ENCODE measurements at places on chromosomes 1 and 21.

DNA sequence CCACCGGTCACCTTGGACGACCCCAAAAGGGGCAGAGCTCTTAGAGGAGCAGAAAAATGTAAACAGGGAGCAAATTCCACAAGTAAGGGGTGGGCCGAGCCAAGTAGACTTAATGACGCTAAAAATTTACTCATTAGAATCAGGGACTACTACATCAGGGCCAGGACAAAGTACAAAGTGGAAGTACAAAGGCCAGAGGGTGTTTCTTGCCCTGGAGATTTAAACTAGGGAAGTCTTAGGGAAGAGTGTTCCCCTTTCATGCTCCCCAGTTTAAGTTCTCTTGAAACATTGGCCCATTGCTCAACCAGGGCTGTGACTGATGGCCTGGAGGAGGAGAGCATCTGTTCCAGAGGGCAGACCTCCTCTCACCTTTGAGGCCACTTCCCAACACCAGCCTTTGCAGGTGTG is 48.6 kb downstream of the BACH1 start:
- DNase-seq = no peak

GRCh38 chr1:35931446-35932157 is 697 bp downstream of the AGO3 start:
- peak; percentile 29 for DNase-seq

GRCh38 chr1:104830534-104830933 is 1080.8 kb downstream of the AMY1C start:
- no peak for DNase-seq

DNA sequence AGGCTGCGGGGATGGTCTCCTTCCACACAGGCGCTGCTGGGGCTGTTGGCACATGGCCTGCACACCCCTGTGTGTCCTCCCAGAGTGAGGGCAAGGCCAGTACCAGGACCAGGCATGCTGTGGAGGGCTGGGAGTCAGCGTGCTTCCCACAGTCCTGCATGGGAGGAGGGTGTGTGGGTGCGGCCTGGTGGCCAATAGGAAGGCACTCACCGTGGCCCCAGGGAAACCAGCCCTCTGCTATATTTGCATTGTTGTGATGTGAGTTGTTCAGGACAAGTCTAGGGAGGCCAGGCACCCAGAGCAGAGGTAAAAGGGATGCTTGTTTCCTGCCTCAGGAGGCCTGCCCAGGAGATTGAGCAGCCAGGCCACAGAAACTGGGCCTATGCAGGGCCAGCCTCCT is 59.5 kb downstream of the S100B start:
- DNase-seq = no peak

GRCh38 chr1:77081834-77082233 is 137.4 kb downstream of the PIGK start:
- no peak for DNase-seq

- DNase-seq = no peak
Measured at GRCh38 chr21:17527240-17527639, 14.4 kb downstream of the CXADR start.

DNA sequence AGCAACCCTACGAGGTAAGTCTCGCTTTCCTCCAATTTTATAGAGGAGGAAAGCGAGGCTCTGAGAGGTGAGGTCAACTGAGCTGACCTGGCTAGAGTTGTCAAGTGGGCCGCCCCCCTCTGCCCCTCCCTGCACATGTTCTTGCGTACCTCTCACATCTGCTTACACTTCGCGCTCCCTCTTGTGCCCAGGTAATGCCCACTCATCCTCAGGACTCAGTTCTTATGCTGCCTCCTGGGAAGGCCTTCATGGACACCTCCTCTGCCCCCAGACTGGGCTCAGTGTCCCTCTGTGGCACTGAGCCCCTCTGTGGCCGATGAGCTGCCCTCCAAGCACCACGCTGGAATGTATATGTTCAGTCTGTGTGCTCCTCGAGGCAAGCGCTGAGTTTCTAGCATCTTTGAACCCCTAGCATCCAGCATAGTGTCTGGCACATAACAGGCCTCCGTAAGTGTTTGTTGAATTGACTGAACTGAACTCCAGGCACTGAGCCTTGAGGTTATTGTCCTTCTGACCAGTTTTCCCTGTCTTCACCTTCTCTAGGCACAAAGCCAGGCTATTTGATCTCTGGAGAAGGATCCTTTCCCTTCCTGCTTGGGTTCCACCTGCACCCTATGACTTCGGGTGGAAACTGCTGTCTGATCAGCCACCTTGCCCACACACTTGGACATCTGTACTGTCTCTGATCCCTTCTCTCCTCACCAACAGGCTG is 13.5 kb downstream of the MOV10 start:
- no peak for DNase-seq

DNA sequence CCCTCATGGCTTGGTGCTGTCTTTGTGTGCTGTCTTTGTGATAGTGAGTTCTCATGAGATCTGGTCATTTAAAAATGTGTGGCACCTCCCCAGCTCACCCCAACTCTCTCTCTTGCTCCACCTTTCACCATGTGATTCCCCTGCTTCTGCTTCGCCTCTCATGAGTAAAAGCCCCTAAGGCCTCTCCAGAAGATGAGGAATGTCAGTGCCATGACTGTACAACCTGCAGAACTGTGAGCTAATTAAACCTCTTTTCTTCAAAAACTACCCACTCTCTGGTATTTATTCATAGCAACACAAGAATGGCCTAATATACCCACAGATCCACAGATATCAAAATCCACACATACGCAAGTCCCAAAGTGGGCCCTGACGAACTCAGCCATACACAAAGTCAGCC is 88.9 kb upstream of the PPP2R5A start:
- DNase-seq = no peak

DNA sequence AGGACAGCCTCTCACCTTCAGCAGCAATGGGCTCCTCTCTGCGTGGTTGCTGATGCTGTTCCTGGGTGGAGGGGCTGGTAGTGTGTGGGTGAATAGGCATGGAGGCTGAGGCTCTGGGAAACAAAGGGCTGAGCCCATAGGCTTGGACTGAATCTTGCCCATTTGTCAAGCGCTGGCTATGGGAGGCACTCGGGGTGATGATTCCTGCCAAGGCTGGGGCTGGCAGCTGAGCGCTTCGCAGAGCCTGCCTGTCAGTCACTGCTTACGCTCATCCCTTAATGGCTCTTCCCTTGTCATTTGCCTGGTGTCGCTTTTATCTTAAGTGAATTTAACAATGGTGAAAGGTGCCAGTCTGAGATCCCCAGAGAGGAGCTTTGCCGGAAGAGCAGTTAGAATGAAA is 353.3 kb downstream of the PBX1 start:
- DNase-seq = no peak

- no peak for DNase-seq
Measured at GRCh38 chr1:189374816-189375215, 1102.8 kb downstream of the BRINP3 start.

GRCh38 chr1:171128463-171128862 is 37.8 kb downstream of the FMO3 start:
- no peak for DNase-seq

- no peak for DNase-seq
Measured at GRCh38 chr1:148315071-148315811, 163.2 kb upstream of the NBPF11 start.

GRCh38 chr1:70487910-70488665 is 77.0 kb downstream of the CTH start:
- DNase-seq = no peak

DNA sequence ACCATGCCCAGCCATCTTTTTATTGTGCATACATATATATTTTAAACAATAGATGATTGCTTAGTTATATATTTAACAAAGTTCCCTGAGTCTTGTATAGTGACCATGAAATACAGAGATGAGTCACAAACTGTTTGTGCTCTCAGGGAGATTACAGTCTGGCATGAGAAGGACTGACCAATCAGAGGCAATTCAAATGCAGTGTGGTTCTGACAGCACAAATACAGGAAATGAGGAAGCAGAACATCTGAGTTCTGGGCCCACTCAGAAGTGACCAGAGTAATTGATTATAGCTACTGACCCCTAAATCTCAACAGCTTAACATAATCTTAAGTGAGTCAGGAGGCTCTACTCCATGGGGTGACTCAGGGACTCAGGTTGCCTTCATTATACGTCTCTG is 534.5 kb downstream of the OMA1 start:
- no peak for DNase-seq

DNA sequence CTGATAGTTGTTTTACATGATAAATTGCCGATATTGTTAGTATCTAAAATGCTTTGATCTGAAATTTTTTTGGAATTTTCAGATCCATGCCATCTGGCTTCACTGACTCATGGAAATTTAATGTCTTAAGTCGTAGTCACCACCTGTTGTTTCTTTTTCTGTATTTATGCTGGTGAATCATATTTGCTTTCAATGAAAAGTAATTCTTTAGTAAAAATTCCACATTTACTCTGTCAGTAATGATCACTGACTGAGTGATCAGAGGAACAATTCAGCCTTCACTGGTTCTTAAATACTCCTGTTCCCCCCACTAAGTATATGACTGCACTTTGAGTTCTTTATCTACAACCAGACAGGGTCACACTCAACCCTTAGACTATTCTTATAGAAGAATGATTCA is 185.6 kb upstream of the NRIP1 start:
- no peak for DNase-seq

DNA sequence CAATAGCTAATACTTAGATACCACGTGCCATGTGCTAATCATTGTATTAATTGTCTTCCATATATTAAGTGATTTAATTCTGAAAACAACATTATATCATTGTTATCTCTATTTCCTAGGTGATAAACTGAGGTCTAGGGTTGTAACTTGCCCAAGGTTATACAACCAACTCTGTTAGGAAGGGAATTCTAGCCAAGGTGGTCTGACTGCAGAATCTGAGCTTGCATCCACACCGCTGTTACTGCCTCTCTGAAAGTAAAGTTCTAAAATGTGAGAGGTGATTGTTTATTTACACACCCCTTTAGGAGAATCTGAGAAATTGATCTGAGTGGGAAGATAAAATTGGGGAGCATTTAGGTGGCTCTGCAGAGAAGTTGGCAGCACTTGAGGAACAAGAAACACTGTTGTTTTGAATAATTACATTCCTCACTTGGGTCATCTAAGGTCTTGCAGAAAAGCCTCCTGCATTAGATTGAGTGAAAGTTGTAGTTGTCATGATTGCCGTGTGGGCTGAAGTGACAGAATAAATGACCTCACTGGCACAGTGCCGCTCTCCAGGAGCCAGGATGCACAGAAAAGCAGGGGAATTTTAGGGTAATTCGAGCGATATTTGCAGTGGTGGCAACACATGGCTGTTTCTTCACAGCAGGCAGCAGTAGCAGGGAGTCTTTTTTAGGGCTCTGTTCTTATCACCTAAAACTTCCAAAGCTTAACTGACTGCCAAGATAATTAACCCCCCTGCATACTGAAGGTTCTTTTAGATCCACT is 121.7 kb downstream of the ADGRL4 start:
- DNase-seq = no peak

DNA sequence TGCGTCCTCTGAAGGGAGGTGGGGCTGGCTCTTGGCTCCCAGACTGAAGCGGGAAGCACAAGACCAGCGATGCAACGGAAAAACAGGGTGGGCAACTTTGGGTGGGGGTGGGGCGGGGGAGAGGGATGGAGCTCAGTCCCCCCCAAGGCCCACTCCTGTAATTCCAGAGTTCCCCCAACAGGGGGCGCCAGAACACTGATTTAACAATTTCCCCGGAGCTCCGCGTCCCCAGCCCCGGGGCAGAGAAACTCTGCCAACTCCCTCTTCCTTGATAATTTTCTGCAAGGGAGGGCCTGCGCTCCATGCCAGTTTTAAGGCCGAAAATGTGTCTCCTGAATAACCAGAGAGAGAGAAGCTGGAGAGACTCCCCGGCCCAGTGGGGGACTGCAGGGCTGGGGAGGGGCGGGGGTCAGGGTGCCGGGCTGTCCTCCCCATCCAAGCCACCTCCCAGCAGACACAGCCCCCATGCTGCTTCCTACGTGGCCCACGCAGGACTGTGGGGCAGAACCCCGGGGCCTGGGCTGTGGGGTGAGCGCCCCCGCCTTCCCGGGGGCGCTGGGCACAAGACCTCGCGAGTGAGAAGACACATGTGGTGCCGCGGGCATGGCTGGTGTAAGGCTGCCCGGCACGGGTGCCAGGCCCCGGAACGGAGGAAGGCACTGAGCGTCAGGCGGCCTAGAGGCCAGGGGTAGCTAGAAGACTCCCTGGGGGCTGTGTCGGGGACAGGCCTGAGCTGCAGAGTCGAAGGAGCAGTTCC is 51.4 kb downstream of the KIF21B start:
- DNase-seq = peak; percentile 87

DNA sequence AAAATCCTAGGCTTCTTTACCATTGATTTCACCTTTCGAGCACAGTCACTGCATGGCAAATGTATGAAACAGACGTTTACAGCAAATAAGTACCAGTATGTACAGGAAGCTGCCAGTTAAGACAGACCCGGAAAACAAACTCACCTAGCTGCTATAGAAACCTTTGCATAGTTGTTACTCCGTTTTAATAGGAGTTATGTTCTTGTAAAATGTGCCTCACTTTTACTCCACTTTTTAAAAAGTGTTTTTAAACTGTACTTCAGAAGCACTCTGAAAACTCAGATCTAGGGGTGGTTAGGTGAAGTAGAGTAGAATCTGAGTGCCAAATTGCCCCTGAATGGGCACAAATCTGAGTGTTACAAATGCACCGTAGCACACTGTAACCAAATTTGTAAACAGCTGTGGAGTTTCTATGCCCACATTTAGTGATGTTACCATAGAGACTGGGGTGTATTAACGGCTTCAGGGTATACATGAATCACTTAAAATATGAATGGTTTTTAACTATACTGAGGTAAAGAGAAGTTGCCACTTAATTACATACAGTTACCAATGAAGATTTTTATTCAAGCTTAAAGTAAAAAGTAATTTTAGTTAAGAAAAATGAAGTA is 30.7 kb downstream of the CNIH4 start:
- no peak for DNase-seq

- no peak for DNase-seq
Measured at GRCh38 chr1:40385437-40386358, 12.2 kb downstream of the SMAP2 start.

All from femur (tissue), 1 donor.